ENCODE measurements at places on chromosomes 7 and 10.

DNA sequence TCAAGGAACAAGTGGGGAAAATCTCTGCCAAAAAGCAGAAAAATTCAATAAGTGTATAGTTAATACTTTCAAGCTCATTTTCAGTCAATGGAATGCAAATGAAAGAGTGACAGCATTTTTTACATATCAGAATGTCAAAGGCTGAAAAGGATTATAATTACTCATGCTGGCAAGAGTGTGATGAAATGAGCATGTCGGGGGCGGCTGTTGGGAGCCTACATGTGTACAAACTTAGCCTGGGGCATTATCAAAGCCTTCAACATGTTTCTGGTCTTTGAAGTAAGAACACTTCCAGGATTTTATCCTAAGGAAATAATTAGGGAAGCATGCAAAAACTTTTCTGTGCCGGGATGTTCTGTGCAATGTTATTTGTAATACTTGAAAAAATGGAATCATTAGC, 221.7 kb upstream of the LYZL1 start:
- no peak for DNase-seq

- DNase-seq, result no peak
These were observed 4.7 kb downstream of the MICALL2 start for GRCh38 chr7:1454542-1454941.

DNA sequence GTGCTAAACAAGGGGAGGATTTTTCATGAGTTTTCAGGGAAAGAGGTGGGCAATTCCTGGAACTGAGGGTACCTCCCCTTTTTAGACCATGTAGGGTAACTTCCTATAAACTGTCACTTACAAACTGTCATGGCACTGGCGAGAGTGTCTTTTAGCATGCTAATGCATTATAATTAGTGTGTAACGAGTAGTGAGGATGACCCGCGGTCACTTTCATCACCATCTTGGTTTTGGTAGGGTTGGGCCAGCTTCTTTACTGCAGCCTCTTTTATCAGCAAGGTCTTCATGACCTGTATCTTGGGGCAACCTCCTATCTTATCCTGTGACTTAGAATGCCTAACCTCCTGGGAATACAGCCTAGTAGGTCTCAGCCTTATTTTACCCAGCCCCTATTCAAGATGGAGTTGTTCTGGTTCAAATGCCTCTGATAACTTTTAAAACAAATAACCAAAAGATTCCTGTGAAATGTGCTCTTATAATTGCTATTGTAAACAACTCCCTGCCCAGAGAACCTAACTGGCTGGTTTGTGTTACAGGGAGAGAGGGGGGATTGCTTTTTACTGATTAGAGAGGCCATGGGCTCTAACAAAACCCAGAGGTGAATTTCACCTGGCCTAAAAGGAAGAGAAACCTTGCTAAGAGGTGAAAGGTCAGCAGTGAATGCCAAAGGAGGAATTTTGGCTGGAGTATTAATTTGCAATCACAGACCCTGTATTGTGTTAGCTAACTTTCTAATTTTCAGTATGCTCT, 64.3 kb downstream of the EEPD1 start:
- DNase-seq, result no peak

GRCh38 chr7:157791261-157791660, 454.5 kb downstream of the DNAJB6 start:
- DNase-seq, result no peak

DNA sequence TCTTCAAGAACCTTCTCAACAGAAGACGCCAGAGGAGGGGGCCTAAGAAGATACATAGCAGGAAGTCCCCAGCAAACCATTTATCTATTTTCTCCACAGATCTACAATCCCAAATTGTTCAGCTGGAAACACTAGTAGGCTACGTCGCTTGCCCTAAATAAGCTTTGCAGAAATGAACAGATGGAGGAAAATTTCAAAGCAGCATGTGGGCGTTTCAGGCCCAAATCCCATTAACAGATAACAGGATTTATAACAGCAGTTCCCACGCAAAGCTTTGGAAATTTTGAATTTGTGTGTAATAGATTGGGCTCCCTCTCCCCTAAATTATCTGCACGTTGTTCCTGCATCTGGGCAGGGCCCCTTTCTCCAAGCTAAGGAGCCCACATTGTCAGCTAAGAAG, 60.6 kb upstream of the FRMD4A start:
- DNase-seq, result no peak

DNA sequence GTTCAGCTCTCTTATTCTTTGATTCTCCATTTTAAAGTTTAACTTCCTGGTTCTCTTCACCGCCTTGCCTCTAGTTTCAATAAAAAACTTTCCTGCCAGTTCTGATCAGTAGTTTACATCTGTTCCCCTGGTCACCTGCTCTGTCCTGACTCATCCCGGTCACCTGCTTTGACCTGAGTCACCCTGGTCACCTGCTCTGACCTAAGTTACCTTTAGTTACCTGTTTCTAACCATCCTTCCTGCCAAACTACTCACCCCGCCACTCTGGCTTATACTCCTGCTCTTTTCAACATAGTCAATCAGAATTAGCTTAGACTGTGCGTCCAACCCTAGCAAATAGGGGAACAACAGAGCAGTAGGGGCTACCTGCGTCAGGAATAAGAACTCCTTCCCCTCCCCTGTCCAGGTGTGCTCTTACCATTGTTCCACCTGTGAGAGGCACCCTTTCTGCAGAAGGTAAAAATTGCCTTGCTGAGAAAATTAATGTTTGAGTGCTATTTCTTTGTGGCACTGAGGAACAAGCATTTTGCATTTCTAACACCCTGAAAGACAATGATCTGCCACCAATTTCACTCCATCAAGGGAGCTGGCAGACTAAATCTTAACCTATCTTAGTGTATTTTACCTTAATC, 263.6 kb downstream of the DOCK4 start:
- DNase-seq, result no peak

- no peak for DNase-seq
These were observed 4.5 kb downstream of the CFAP46 start for GRCh38 chr10:132937861-132938260.

DNA sequence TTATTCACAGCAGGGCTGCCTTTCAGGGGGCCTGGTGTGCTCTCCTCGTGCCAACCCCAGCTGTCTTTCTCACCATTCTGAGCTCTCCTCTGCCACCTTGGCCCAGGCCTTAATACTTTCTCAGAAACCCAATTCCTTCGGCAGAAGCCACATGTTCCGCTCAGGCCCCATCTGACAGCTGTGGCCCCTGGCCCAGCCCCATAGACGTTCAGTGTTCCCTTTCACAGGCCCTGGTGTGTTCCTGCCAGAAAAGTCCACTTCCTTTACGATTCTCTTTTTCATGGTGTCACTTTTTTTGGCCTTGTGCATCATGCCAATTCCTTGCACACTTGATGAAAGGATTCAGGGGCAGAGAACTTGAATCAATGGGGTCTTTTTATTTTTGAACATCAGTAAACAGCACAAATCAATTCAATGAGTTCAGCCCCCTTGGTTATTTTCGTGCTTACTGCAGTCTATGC, 15.9 kb upstream of the GPNMB start:
- DNase-seq, result no peak

DNA sequence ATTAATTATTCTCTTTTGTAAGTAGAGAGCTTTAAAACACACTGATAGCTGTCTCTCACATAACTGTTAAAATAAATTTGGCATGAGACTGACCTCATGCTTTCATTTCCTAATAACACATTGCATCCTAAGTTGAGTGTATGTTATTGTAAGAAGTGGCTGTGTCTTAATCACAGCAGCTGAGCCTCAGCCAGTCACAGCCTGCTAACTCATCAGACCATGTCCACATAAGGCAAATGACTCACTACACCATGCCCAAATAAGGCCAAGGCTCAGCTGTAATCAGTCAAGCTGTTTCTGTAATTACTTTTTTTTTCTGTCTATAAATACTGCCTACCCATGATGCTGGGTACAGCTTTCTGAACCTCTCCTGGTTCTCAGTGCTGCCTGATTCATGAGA, 860.9 kb downstream of the XPNPEP1 start:
- DNase-seq, result no peak

- no peak for DNase-seq
These were observed 159.5 kb downstream of the PPP1R9A start for GRCh38 chr7:95066737-95067530.

DNA sequence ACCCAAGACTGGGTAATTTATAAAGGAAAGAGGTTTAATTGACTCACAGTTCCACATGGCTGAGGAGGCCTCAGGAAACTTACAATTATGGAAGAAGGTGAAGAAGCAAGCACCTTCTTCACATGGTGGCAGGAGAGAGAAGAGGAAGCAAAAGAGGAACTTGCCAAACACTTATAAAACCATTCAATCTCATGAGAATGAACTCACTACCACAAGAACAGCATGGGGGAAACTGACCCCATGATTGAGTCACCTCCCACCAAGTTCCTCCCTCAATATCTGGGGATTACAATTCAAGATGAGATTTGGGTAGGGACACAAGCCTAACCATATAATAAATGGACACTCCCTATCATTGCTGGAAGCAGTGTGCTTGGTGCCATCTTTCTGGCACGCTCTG, 506.3 kb downstream of the CALN1 start:
- DNase-seq, result no peak

DNA sequence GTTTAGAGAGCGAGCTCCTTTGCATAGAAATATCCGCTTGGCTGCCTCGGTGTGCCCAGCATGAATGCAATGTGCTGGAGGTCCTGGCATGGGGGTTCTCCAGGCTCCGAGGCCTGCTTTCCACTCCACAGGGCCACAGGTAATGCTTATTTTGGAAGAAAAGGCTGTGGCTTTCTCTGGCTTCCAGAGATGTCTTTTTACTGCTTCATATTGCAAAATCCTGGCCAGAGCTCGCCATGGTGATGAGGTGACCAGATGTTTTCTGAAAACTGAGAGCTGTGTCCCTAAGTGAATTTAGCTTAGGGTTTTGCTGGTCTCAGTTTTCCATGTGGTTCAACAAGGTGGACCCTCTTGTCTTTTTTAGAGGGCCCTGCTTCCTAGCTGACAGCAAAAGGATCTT, 65.2 kb downstream of the BMPER start:
- no peak for DNase-seq

DNA sequence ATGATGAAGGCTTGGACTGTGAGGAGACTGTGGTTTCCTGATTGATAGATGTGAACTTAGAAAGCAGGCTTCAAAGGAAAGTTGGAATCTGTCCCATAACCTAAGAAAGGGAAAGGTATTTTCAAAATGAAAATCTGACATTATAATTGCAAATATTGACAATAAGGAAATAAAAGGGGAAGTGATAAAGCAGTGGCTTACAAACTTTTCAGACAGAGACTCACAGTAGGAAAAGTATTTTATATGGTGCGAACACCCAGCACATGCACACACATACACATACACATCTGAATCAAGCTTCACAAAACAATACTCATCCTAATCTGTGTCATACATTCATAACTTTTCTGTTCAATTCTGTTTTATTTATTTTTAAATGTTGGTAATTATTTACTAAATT, 4.8 kb downstream of the PON1 start:
- no peak for DNase-seq
